ENCODE measurements at places on chromosomes 4 and X.

DNA sequence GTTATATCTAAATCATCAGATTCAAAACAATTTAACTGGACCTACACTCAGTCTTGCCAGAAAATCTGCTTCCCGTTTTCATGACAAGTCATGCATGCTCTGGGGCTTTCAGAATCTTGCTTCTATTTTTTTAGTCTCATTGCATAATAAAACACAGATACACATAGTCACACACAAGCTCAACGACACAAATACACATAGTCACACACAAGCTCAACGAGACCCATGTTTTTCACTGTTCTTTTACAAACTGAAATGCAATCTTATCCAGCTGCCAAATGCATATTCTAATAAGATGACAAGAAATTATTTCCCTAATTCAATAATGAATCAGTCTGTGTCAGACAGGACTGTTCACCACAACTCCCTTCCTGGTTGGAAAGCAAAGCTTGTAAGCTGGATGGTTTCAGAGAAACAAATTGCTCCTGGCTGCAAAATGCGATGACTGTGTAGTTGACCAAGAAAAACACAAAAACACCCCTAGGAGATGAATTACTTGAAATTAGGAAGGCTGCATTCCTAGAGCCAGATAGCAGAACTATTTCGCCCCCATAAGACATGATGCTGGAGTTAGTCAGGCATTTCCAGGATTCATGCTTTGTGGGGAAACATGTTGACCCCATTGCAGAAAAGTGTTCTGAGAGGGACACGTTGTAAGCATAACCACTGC is 208.7 kb downstream of the CHIC2 start:
- DNase-seq, result no peak

DNA sequence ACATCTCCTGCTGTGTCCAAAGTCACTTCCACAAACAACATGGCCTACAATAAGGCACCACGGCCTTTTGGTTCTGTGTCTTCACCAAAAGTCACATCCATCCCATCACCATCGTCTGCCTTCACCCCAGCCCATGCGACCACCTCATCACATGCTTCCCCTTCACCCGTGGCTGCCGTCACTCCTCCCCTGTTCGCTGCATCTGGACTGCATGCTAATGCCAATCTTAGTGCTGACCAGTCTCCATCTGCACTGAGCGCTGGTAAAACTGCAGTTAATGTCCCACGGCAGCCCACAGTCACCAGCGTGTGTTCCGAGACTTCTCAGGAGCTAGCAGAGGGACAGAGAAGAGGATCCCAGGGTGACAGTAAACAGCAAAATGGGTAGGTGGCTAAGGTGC is 123.9 kb downstream of the PDLIM5 start:
- DNase-seq, result no peak

DNA sequence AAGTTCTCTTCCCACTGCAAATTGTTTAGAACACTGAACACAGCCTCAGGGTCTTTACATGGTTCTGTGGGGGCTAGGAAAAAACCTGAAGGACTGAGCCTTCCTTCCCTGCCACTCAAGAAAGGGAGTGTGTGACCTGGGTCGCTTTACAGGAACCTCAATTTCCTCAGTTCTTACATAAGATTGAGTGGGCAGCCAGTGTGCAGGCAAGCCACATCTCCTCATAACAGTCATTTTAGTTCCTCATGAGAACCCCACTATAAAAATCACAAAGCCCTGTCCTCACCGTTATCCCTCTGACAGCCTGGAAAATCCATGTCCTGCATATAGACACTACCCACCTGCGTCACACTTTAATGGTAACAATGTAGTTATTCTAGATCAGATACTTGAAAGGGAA is 2.1 kb upstream of the ETDC start:
- DNase-seq, result no peak

DNA sequence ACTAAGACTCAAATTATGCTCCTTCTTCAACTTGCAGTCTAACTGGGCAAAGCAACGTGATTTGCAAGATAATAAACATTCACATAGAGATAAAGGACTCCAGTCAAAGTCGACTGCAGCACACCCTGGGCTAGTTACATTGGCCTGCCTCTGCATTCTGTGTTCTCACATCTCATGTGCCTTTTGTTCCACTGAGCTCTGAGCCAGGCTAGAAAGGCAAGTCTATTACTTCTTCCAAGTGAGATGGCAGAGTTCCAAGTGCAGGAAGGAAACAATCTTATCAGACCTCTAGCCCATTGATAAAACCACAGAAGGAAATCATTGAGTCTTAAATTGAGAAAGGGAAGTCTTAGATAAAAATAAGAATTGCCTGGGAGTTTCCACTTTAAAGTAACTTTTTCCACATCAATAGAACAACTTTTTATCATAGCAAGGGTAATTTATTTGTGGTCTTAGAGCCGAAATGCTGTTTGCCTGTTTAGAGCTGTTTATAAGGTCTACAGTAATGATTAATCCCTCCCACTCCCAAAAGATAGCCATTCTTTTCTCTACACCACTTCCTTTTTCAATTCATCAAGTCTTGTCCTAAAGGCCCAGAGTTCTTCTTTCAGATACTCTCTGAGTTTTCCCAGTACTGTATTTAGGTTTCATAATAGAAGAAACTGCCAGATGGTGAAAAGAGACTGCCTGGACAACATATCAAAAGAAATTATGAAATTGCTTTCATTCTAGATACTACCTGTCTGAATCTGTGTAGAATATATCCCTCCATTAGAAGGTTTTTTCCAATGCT is 200.2 kb downstream of the GUCY2F start:
- DNase-seq, result no peak

DNA sequence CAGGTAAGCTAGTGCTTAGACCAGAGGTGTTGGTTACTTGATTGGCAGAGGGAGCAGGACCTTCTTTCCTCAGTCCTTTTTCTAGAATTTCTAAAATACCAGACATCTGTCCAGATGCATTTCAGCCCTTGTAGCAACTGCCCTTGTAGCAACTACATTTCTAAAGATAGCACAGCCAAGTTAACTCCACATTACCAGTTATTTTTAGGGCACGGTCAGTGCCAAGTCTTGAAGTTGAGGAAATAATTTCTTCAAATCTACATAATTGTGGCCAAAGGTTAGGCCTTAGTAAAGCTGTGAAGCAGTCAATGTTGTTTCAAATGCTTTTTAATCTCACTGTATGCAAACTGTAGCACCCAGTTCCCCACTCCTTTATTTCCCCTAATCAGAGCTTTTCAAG is 62.9 kb downstream of the MID1IP1 start:
- no peak for DNase-seq

GRCh38 chr4:152935631-152936445 is at the start of gene FHDC1:
Gene FHDC1, plus strand, starts transcription at chr4:152936323. Its CDS starts 6,735 bp downstream, at chr4:152943058.
- no peak for DNase-seq

GRCh38 chr4:100295792-100296191 is 105.5 kb upstream of the DDIT4L start:
- DNase-seq, result no peak

DNA sequence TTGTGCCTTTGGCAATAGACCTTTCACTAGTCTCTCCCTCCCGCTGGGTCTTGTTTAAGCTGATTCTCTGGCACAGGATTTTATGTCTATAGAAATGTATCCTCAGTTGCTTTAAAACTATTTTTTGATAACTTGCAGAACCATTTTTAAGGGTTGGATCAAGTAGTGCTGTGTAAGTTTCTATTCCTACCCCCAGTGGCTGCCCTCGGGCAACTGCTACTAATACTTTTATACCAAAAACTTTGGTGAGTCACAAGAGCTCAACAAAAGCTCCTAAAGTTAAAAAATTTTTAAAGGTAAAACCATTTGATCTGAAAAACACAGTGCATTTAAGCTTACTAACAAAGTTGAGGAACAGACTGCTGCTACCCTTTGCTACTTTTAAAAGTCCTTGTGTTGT is 1460.6 kb upstream of the PCDH7 start:
- no peak for DNase-seq

DNA sequence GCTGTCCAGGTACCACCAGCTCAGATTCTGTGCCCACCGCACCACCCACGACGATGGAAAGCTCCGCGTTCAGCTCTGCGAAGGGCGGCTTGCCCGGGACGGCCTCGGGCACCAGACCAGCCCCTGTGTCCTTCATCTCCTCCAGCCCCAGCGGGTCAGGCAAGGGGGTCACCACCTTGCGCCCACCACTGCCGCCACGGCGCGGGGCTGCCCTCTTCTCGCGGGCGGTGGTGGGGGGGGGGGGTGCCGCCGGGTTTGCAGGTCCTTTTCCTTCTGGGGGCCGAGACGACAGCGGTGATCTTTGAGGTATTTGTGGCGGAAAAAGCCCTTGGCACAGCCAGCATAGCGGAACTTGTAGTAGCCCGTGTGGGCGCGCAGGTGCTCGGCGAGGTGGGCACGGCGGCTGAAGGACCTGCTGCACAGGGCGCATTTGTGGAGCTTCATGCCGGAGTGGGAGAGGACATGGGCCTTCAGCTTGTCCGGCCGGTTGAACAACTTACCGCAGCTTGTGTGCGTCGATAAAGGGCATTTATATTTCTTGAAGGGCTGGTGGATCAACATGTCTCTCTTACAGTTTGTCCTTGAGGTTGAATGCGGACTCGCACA is 50.9 kb downstream of the CFAP299 start:
- no peak for DNase-seq

- no peak for DNase-seq
Observed at GRCh38 chrX:72100051-72100755, 31.5 kb downstream of the RTL5 start.

GRCh38 chr4:92059615-92060014 is 244.2 kb upstream of the GRID2 start:
- no peak for DNase-seq

DNA sequence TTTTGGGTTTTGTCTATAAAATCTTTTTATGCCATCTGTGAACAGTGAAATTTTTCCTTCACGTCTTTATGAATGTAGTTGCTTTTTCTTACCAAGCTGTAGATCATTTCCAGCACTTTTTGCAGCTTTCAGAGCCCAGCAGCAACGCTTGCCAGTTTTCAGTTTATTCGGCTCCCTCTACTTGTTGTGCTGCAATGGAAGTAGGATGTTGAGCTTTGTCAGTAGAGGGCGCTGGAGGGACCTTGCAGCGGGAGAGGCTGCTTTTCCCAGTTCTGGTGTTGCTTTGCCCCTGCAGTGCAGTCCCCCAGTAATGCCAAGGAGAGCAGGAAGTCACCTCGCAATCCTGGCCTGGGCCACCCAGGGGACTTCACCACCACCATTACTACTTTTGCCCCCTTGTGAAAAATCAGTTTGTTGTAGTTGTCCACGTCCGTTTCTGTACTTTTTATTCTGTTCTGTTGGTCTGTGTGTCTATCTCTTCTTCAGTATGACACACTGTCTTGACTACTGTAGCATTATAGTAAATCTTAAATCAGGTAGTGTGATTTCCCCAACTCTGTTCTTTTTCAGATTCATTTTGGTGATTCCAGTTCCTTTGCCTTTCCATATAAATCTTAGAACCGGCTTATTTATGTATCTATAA is 21.8 kb downstream of the CMC4 start:
- no peak for DNase-seq

DNA sequence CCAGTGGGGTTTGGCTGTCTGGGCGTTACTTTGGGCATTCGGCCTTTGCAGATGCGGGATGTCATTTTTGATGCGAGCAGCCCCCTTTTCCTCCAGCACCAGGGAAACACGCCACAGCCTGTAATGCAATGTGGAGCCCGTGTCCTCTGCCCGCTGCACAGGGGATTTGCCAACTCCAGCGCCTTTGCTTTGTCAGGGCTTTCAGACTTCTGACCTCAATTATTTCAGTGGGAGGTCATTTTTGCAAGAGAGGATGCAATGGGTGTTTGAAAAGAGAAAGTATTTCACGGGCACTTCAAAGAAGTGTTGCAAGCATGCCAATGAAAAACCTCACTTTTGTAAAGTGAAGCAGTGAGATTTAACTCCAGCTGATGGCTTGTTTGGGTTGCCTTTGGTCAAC is 11.5 kb downstream of the CLCN4 start:
- no peak for DNase-seq

GRCh38 chr4:8262637-8263322 is 6.8 kb upstream of the HTRA3 start:
- DNase-seq, result no peak

DNA sequence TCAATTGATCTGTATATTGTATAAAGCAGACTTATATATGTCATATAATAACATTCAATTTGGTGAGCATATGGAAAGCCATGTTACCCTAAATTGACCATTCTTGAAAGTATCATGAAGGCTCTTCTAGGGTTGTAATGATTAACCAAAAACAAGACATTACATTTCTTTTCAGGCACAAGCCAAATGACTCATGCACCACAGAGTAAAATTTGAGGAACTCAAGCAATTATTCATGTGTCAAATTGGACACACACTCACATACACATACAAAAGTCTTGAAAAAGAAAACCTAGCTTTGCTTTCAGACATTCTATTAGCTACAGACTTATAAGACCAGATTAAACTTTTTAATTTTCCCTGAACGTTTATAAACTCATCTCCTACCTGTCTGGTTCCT is 146.5 kb upstream of the PCDH18 start:
- DNase-seq, result no peak

- DNase-seq, result no peak
Observed at GRCh38 chr4:24482871-24483270, 101.5 kb downstream of the DHX15 start.

GRCh38 chr4:77264826-77265225 is 107.8 kb downstream of the CCNG2 start:
- no peak for DNase-seq

DNA sequence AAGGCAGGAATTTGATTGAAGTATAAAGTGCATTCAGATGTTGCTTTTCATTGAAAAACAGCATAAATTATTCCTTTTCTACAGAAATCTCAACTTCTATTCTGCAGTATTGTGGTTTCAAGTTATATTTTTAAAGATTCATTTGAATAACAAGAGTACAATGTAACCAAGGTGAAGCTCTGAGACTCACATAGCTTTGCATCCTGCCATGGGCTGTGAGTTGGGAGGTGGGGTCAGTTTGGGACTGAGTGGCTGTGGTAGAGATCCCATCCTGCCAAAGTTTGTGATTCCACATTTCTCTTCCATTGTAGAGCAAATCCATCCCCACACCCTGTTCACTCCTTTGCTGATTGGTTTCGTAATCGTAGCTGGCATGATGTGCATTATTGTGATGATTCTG is 69.2 kb downstream of the KIT start:
- DNase-seq, result no peak

DNA sequence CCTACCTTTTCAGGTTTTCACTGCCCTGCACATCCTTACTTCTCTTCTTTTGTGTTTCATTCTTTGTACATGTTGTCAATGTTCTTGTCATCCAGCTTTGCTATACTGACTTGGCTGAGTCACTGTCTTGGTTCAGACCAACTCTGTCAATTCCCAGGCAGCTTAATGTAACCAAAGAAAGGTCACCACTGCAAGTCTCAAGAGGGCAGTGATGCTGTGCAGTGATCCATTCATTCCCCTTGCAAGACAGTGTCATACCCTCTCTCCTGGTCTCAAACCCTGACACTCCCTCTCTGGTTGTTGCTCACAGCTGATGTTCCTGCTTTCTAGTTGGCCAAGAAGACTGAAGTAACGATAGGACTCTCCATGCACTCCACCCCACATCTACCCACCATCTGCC is 17.5 kb downstream of the RAB39B start:
- no peak for DNase-seq

All from stimulated activated CD4-positive, alpha-beta T cell treated with anti-CD3 and anti-CD28 coated beads, Interleukin-4, amount 100 ng/mL, for 4 hours (primary cell).